AG04450 (cell line): ENCODE measurements at places on chromosomes 16 and 17.

DNA sequence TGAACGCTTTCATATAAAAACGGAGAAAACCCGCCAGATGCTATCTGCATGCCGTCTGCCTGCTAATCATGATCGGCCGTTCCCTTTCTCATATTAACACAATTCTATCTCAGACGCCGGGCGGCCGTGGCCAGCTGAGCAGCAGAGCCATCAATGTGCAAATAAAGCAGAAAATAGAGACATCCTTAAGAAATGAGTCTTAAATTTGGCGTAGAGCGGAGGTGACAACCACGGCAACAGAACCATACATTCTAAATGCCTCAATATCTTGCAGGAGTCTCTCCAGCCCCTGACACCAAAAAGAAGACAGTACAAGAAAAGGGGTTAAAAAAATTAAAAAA lies 2.7 kb upstream of the IRX5 start:
- DNase-seq, result no peak

DNA sequence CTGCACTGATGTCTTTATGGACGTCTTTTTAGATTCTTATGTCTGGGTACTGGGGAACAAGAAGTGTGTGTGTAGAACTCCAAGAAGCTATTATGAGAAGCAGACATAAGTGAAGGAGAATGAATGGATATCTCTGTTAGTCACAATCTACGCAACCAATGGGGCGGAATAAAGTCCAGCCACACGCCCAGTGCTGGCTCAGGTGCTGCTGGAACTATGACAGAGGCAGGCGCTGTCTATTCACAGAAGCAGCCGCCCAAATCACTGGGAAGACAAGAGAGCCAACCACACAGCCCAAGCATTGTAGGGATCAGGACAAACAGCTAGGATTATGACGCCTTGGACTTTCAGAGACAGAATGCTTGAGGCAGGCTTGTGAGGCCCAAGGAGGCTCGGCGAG lies 43.9 kb upstream of the ICAM2 start:
- no peak for DNase-seq

DNA sequence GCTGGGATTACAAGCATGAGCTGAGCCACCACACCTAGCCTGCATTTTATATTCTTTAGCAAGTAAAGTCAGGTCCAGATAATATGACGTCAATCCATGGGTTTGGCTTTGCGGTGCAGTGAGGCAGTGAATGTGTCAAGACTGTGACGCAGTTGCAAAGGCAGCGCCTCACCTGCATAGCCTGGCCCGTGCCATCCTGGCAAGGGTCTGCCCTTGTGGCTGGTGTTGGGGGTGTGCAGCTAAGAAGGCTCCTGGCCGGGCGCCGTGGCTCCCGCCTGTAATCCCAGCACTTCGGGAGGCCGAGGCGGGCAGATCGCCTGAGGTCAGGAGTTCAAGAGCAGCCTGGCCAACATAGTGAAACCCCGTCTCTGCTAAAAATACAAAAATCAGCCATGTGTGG lies 7.0 kb downstream of the PDF start:
- no peak for DNase-seq

DNA sequence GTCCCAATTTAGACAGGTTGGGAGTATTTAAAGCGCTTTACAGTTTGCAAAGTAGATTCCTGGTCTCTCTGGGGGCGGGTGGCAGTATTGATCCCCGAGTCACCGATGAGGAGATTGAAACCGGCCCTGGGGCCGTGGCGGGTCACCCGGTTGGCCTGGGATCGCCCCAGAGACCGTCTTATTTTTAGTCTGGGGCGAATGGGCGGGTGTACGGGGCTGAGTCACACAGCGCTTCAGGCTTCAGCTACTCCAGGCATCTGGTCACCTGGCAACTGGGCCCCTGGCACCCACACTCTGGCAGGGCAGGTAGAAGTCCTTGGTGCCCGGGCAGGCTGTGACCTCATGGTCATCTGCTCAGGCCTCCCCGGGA lies 669 bp downstream of the MIEF2 start:
- no peak for DNase-seq

DNA sequence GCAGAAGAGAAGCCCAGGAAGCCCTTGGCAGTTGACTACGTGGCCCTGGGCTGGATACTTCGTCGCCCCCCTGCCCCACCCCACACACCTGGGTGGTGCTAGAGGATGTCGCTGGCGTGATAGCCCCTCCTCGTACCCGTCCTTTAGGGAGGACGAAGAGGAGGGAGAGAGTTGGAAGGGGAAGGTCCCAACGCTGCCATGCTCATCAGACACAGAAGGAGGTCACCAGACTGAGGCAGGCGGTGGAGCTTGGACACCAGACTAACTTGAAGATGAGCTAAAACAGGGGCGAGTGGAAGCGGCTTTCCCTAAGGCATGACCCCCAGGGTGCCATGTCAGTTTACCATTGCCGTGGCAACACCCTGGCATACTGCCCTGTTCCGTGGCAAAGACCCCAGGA lies 11.0 kb downstream of the AIPL1 start:
- no peak for DNase-seq

- no peak for DNase-seq
Observed at GRCh38 chr16:89742948-89743347, 21.6 kb downstream of the ZNF276 start.
